Activated CD4-positive, alpha-beta T cell treated with anti-CD3 and anti-CD28 coated beads, Interleukin-2, amount 50 U/mL, for 48 hours (primary cell): ENCODE measurements at places on chromosomes 3 and 15.

DNA sequence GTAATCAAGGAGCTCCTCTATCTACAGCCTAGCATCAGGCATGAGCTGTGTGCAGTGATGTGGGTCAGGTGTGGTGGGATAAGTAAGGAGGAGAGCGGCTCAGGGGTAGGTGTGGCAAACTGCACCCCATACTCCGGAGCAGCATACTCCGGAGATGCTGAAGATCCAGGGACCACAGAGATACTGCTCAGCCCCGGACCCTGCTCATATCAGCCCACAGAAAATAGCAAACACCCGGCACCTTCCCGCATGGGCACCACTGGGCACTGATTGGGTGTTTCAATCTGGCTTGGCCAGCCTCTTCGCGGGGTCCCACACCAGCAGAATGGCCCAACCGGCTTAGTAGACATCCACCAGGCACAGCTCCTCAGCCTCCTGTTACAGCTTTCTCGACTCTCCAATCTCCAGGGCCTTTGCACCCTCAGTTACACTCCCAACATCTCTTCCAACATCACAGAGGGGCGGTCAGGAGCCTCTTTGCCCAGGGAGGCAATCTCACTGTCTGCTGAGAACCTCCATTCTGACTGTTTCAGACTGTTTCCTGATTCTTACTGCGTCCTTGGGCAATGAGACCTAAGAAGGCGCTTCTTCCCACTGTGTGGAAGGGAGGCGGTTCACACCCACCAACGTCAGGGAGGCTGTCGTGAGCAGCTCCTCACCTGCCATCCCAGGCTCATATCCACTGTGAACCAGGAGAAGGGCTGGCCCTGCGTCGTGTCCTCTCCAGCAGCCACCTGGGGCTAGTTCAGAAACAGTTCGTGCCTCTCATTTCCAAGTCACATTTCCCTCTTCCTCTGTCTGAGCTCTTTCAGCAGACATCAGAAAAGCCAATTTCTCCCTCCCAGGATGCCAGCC, 59.8 kb downstream of the CAPN7 start:
- DNase-seq: peak; percentile 1

DNA sequence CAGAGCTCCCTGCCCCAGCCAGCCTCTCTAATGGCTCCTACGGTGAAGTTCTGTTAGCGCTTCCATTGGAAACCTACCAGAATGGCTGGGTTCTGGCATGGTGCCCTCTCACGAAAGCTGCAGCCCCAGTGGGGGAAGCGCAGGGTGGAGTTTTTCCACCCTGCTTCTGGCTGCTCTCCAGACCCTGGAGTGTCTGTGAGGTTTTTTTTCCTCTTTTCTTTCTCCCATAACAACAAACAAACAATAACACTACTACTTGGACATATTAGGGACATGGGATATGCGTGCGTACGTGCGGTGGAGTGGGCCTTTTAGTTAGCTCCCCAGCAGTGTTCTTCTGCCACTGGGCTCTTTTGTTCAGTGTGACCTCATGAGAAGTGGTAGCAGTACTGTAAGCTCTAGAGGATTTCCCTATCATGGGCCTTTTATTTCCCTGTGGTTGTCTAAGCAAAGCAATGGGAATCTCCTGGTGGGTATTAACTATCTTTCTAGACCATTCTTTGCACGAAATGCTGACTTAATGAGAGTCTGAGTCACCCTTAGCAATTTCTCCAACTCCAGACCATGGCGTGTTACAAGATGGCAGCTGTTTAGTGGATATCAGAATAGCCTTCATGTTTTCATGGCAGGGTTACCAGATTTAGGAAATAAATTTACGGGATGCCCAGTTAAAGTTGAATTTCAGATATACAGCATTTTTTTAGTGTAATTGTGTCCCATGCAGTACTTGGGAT, 161.9 kb downstream of the FNDC3B start:
- DNase-seq: no peak

GRCh38 chr15:84749111-84749991, 959 bp downstream of the ZNF592 start:
- peak; percentile 56 for DNase-seq

DNA sequence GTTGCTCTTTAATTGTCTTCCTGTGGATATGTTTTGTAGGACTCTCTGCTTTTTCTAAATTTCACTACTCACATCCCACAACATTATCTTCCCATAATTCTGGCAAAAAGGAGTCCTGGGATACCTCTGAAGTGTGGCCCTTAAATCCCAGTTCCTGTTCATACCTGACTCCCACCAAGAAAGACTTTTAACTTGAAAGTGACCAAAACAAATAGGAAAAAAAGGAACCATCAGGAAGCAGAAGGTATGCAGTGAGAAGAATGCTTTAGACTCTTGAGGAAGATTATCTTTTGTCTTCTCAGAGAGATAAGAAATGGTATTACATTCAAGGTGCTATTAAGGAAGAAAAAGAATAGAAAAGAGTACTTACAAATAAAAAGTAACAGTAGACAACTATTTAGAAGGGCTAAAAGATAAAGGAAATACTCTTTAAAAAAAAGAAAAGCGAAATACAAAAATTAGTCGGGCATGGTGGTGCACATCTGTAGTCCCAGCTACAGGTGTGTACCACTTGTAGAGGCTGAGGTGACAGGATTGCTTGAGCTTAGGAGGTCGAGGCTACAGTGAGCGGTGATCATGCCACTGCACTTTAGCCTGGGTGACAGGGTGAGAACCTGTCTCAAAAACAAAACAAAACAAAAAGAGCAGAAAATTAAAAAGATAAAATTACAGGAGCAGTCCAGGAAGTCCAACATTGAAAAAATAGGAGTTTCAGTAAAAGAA, 46.8 kb downstream of the PXK start:
- no peak for DNase-seq

- no peak for DNase-seq
Observed at GRCh38 chr3:115537669-115538068, 85.6 kb upstream of the GAP43 start.
